ENCODE measurements at places on chromosomes 7 and 10.
A peak's percentile ranks its signal among the peaks of the same experiment; 100 is the strongest.

DNA sequence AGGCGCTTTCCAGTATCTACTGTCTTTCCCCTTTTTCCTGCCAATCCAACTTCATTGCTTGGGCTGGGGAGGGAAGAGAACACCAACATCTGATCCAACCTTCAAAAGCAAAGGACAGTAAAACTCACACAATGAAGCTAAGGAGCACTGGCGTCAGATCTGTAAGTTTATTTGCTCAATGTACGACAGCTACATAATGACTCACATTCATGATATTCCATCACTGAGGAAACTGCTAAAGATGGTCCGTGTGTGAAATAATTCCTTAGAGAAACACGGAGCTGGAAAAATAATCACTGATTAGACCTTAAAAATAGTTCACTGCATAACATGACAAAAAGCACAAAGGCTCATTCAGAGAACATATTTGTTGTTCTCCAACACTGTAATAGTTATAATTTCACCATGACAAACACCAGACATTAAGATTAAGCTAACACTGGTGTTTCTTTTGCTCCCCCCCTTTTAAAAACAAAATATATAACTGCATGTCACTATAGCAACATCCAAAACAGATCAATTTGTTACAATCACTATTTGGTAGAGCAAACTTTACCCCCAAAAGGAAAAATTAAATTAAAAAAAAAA is 24.3 kb downstream of the HSPB1 start:
- DNase-seq = peak; percentile 57

DNA sequence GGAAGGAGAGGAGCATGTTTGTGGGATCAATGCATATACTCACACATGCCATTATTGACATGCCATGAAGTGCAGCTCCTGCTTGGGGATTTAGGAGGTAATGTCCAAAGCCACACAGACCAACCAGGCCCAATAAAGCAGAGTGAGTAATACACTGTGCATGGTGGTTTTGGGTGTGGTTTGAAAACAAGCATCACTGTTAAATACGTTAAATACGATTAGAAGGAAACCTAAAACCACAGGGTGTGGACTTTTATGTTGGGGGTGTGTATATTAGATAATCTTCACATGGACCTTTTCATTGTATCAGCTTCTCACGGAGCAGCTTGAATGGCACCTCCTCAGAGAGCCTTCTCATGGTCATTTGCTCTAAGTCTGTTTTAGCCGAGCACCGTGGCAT is 10.4 kb upstream of the EIF3A start:
- peak; percentile 78 for DNase-seq

GRCh38 chr10:24518411-24518810 is 205.3 kb downstream of the ARHGAP21 start:
- DNase-seq = no peak

DNA sequence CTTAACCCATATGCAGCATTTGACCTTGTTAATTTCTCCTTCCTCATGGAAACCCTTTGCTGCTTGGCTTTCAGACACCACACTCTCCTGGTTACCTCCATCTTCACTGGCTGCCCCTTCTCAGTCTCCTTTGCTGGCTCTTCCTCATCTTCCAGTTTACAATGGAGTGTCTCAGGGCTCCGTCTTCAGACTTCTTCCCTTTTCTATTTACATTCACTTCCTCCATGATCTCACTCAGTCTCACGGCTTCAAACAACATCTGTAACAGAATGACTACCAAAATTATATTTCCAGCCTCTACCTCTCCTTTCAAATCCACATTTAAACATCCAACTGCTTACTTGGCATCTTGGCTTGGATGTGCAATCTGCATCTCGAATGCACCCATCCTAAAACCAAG is 140.4 kb downstream of the DKK1 start:
- DNase-seq = no peak

- peak; percentile 41 for DNase-seq
These were observed 37.0 kb upstream of the IL15RA start for GRCh38 chr10:6014241-6014761.

DNA sequence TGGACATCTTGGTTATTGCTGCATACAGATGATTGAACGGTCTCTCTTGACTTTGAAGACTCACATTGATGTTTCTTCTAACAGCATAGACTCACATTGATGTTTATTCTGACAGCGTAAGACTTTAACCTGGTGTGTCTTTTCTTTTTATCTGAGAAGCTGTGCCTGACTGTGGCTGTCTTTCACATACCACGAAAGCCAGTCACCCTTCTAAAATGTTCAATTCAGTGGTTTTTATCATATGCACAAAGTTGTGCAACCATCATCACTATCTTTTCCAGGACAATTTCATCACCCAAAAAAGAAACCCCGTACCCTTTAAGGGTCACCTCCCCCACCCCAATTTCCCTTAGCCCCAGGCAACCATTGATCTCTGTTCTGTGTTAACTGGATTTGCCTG is 24.7 kb downstream of the CELF2 start:
- DNase-seq = no peak

Measured in EL (cell line).